Erythroblast (primary cell): ENCODE measurements at places on chromosomes 2 and 18.

GRCh38 chr2:154603682-154604081 is 94.8 kb upstream of the KCNJ3 start:
- no peak for DNase-seq

DNA sequence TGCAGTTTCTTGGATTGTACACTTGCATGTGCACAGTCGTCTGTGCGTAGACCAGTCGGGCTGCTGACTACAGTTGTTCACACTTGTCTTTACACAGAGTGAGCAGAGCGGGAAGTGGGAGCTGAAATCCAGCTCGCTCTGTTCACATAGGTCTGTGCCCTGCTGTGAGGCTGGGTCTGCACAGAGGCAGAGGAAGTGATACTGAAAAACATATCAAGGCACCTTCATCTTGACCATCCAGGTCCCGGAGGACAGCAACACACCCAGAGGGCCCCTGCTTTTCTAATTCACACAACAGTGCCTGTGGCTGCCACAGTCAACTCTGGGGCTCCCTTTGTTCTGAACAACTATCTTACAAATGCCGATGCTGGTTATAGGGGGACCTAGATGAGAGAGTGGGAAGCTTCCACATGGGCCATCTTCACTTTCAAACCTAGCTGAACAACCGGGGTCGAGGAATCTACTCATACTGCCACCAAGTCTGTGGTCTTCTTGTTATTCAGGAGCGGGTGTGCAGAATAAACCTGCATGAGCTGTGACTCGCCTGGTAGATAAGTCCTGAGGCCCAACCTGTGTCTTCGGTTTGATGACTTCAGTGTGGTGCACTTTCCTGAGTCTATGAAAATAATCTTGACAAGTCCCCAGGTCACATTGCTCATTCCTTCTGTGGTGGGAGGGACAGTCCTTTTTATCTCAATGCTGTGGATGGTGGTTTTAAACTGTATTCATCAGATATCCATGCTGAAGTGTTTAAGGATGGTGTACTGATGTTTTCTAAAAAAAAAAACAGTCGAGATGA is 3.5 kb upstream of the ADNP2 start:
- DNase-seq: peak; percentile 75

DNA sequence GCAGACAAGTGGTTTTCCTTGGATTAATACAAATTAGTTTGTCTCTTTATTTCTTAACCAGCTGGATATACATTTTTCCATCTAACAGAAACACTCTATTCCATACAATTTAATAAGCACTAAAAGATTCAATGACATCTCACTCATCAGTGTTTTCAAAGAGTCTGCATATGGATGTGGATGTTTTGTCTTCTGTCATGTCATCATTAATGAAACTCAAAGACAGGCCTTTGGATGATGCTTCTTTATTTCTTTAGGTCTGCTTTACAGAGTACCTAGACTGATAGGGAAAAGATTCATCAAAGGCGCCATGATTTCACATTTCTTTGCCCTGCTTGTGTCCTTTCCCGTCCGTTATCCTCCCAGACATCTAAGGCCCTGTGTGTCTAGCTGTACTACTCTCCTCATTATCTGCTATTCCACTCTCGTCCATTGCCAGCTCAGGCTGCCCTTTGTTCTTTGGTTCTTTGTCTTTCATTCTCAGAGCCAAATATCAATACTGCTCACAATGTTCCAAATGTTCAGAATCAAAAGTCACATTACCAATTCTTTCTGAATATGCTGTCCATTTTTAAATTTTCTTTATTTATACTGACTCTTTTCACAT is 232.3 kb upstream of the CHAC2 start:
- no peak for DNase-seq

- no peak for DNase-seq
Measured at GRCh38 chr2:197348721-197349360, 38.3 kb upstream of the ANKRD44 start.

GRCh38 chr2:13109516-13109915 is 392.8 kb downstream of the TRIB2 start:
- no peak for DNase-seq

GRCh38 chr2:8219631-8220355 is 462.1 kb upstream of the ID2 start:
- no peak for DNase-seq

DNA sequence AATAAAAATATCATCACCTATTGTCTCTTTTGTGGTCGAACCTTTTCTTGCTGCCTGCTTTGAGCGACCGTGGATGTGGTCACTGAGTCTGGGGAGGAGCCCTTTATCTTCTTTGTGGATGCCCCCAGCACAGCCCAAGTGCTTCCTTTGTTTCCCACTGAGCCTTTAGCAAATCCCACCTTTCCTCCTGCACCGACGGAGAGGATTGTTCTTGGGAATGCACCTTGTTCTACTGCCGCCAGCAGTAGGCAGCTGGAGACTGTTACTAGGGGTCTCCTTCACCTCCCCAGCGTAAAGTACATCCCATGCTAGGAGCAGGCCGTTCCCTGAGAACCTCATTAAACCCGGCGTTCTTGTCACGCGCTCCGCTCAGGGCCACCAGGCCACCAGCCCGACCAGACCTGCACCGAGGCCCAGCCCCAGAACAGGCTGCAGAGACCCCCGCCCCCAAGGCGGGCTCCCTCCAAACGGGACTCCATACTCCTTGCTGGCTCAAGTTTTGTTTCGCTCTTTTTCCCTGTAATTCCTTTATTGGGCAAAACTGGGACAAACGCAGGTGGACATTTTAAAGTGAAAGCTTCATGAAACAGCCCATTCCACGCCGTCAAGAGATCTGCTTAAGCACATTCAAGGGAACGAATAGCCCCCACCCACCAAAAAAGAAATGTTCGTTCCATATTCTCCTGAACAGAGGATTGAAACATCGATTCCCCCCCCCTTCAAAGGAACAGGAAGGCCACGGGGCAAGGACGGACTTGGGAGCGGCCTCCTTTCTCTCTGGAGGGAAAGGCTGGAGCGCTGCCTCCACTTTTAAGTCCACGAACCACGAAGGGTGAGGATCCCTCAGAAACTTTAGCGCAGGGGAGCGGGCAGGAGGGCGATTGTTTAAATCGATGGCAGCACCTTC is 1.1 kb upstream of the MAT2A start:
- DNase-seq: peak; percentile 74

- DNase-seq: no peak
Measured at GRCh38 chr2:143390171-143390570, 261.0 kb downstream of the ARHGAP15 start.

GRCh38 chr2:227207573-227207972 is 43.1 kb downstream of the COL4A3 start:
- DNase-seq: no peak
